ENCODE measurements at places on chromosomes 7 and 10.

DNA sequence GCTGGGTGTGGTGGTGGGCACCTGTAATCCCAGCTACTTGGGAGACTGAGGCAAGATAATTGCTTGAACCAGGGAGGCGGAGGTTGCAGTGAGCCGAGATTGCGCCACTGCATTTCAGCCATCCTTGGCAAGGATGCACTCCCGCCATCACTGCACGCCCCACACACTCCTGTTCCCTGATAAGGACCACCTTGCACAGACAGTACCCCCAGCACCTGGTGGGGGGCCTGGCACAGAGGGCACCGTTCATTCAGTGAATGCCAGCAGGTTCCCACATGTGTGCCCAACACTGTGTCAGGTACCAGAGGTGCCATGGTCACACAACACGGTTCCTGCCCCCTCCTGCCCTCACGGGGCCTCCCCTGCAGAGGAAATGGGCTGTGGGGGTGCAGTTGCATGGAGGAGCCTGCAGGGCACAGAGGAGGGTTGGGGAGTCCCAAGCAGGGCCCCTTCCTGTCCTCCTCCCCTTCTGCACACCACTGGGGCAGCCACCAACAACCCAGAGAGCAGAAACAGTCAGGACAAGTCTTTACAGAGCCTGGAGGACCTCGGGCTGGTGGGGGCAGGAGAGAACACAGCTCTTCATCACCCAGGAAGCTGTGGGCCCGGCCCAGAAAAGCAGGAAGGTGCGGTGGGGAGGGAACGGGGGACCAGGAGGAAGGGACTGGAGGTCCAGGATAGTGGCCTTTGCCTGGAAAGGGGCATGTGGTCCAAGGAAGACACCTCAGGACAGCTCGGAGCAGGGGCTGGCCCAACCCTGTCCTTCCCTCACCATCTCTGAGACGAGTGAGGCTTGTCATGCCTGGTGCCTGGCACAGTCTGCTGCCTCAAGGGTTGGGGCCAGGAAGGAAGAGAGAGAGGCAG lies 7.1 kb downstream of the CRYGN start:
- DNase-seq, result peak; percentile 43

- DNase-seq, result no peak
These were observed 33.2 kb upstream of the SMNDC1 start for GRCh38 chr10:110337906-110338305.

GRCh38 chr10:126935263-126935946 lies 30.2 kb downstream of the DOCK1 start:
- no peak for DNase-seq

DNA sequence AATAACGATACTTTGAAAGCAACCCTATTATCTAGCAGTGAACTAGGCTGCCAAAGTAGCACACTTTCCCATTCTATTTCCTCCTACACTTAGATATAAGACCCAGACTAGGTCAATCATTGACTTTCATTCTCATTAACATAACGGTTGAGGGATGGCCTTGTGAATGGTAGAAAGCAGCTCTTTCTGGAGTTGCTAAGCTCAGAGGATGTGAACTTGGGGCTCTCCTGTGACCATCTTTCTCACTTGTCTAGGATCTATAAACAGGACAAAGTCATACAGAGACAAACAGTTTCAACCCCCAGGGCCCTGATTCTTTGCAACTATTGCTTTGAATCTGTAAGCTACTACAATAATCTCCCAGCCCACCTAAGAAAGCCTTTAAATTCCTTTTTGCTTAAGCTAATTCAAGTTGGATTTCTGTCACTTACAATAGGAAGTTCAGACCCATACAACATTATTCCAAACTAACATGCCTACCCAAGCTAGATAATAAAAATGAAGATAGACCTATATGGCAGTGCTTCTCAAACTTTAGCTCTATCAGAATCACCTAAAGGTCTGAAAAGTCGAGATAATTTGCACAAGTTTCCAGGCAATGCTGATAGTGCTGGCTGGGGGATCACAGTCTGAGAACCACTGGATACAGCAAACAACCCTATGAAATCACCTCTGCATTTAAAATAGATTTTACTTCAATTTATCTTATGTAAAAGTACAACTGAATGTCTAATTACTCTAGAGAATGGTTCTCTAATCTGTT lies 16.7 kb downstream of the P4HA1 start:
- DNase-seq, result no peak

DNA sequence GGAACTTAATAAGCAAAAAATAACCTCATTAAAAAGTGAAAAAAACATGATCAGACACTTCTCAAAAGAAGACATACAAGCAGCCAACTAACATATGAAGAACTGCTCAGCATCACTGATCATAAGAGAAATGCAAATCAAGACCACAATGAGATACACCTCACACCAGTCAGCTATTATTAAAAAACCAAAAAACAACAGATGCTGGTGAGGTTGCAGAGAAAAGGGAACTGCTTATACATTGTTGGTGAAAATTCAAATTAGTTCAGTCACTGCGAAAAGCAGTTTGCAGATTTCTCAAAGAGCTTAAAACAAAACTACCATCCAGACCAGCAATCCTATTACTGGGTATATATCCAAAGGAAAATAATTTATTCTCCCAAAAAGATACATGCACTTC lies 513.3 kb downstream of the MDFIC start:
- DNase-seq, result no peak

DNA sequence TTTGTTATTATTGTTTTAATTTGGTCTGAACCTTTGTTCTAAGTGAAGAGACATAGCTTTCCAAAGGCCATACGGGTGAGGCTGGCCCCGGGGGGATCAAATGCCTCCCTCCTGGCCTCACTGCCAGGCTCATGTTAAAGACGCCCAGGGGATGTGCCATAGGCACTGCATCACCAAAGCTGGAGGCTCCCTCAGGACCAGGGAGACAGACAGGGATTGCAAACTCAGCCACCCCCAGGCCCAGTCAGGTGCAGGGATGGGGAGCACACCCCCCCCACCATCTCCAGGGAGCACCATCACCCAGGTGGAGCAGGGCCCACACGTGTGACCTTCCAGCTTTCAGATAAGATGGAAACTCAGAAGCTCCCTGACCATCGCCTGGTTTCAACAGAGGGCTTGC lies 96.0 kb upstream of the DNAAF5 start:
- DNase-seq, result no peak

GRCh38 chr7:77216181-77216845 lies 16.7 kb upstream of the FGL2 start:
- no peak for DNase-seq

DNA sequence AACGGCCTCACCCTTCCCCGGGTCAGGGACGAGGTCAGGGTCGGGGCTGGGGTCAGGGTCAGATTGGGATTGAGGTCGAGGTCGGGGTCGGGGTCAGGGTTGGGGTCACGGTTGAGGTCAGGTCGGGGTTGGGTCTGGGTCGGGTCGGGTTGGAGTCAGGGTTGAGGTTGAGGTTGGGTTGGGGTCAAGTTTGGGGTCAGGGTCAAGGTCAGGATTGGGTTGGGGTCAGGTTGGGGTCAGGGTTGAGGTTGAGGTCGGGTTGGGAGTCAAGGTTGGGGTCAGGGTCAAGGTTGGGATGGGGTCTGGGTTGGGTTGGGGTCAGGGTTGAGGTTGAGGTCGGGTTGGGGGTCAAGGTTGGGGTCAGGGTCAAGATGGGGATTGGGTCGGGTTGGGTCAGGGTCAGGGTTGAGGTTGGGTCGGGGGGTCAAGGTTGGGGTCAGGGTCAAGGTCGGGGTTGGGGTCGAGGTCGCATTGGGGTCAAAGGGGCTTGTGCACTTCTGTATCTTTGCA lies 131.4 kb downstream of the VIPR2 start:
- no peak for DNase-seq

DNA sequence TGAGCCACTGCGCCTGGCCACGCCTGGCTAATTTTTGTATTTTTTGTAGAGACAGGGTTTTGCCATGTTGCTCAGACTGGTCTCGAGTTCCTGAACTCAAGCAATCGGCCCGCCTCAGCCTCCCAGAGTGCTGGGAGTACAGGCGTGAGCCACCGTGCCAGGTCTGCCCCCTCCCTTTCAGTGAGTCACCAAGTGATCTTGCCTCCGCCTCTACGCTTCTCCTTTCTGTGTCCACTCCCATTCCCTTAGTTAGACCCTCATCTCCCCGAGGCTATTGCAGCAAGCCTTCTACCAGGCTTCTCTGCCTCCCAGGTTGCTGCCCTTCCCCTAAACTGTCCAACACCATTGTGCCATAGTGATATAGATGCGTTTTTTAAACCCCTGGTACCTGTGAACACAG lies 32.9 kb downstream of the CDC123 start:
- no peak for DNase-seq

DNA sequence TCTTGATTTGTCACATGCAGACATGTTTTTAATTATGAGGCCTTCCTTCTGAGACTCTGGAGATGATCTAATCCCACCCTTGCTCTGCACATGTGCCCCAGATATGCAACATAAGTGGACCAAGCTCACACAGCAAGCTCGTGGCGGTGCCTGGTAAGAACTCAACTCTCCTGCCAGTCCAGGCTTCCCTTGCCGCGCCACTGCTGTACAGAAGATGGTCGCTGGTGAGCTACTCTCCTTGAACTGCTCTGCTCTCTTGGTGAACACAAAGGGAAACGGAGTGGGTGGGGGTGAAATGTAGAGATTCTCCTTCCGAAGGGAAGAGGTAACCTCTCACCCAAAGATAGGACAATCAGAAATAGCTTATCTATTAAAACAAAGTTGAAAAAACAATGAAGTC lies 25.7 kb downstream of the MYOF start:
- no peak for DNase-seq

- no peak for DNase-seq
These were observed 176.8 kb downstream of the WNT2 start for GRCh38 chr7:117146059-117146458.

GRCh38 chr7:93284908-93285307 lies 52.7 kb downstream of the VPS50 start:
- no peak for DNase-seq

GRCh38 chr10:52706332-52707070 lies 66.1 kb downstream of the MBL2 start:
- no peak for DNase-seq

GRCh38 chr10:129951101-129951969 lies 12.7 kb downstream of the EBF3 start:
- no peak for DNase-seq

DNA sequence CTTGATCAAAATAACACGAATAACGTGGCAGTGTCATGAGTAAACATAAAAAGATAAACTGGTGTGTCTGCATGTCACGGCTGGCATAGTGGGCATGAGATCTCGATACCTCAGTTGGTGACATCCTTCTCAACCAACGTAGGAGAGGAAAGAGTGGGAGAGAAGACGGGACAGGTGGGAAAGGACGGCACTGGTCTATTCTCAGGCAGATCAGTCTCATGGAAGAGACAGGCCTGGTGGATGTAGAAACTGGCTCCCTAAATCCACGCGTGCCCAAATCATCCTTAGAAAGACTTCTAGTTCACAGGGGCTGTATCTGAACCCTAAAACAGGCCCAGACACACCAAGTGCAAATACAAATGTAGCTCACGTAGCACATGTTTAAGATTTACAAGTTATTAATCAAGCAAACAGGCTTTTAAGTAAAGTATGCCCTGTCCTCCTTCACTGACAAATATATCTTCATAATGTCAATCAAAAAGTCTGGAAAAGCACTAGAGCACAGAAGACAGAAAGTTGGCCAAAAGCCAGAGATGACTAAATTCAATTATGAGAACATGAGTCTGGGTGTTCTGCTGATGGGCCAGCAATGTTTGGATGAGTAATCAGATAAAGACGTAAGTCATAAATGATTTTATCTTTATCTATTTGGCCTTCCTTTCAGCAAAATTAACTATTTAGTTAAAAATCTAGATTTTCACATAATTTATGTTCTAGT lies 56.3 kb downstream of the SFMBT2 start:
- DNase-seq, result no peak

DNA sequence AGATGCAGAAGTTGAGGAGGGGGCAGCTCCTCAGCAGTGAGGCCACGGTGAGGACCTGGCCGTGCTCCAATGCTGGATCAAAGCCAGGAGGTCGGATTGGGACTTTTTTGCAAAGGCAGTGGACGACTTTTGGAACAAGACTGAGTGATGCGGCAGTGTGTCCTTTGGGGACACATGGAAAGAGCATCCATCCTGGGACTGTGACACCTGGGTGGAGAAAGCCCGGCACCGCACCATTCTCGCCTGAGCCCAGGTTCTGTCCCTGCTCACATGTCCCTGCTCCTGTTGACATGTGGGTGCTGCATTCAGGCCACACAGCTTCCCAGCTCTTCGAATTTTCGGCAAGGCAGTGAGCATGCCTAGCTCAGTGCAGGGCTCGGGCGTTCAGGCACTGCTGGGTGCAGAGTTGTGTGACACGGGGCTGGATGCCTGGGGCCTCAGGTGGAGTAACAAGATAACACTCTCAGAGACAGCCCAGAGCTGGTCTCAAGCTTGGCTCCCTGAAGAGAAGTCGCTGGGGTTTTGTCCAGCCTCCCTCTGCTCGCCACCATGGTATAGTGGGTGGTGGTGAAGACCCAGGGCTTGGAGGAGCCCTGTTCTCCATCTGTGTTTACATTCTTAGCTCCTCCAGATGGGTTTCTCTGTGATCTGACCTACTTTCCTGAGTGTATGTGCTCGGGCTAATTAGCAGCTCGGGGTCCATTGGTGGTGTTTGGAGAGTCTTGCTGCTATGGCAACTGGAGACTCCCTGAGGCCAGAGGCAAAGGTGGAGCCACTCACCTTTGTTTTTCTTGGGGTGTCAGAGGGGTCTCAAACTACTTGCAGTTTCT lies 111.7 kb upstream of the BTBD16 start:
- DNase-seq, result no peak

GRCh38 chr10:48536156-48536500 lies 68.7 kb downstream of the ARHGAP22 start:
- DNase-seq, result no peak

- DNase-seq, result no peak
These were observed 43.4 kb downstream of the PPIF start for GRCh38 chr10:79390551-79391229.
